ENCODE measurements at places on chromosomes 13 and 19.
A peak's percentile ranks its signal among the peaks of the same experiment; 100 is the strongest.

GRCh38 chr13:35712907-35713761 lies 236.6 kb upstream of the MAB21L1 start:
- DNase-seq: no peak

GRCh38 chr19:15378534-15379082 lies 979 bp downstream of the AKAP8 start:
- DNase-seq: peak; percentile 28

DNA sequence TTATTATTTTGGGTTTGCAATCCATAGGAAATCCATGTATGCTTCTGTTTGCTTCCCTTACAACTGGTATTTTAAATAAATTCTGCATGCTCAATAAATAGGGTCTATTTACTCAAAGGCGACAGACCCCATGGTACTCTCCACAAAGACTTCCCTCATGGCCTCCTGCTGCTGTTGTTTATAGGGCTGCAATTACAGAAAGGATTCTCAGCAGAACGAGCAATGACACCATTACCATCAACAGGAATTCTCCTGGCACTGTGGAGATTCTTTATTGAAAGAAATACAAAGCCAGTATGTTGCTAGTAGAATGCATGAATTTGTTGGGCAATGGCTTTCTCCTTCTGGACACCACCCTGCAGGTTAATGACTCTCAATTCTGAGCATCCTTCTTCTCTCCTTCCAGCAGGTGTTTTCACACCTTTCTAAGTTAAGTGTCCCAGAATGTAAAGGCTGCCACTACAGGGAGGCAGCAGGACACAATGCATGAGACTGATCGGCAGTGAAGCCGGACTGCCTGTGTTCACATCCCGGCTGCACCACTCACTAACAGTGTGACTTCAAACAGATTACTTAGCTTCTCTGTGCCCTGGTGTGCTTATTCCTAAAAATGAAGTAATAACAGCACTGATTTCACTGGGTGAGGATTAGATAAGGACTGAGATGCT lies 360.2 kb downstream of the DNAJC15 start:
- no peak for DNase-seq

GRCh38 chr13:86579662-86580061 lies 780.4 kb upstream of the SLITRK6 start:
- no peak for DNase-seq

DNA sequence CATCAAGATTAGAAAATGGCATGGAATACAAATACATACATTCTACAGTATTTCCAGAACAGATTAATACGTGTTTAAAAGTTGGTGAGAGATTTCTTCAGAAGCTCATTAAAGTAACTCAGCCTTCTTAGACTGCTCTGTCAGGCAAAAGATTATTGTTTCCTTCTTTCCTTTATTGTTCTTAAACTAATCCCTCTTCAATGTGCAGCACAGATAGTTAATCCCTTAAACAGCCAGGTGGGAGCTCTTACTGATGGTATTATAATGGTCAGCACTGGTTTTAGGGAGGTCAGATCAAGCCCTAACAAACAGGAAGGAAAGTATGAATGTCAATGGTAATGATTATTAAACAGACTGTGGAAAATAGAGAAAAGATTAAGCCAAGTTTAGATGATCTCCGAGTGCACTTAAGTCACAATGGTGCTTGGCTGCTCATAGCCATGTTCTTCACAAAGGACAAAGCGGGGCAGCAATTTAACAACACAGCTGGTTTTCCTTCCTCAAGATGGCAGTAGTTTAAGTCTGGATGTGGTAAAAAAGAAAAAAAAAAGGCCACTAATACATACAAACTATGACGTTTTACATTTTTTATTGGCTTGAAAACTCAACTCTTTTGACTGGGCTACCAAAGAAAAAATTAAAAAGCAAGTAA lies 992.6 kb downstream of the PCDH9 start:
- no peak for DNase-seq

DNA sequence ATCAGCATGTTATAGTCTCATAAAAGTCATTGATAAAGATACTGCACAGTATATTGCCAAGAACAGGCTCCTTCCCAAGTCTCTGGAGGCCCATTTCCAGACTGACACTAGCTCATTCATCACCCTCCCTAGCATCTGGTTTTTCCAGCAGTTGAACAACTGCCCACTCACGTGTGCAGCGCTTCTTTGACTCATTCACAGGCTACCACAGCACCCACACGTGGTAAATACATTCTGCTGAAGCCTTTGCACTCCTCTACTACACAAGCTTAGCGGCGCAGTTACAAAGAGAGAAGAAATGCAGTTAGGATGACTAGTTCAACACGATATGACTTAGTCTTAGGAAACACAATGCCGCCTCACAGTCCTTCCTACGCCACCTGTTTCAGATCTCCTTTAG lies 87.7 kb downstream of the DOCK9 start:
- no peak for DNase-seq

DNA sequence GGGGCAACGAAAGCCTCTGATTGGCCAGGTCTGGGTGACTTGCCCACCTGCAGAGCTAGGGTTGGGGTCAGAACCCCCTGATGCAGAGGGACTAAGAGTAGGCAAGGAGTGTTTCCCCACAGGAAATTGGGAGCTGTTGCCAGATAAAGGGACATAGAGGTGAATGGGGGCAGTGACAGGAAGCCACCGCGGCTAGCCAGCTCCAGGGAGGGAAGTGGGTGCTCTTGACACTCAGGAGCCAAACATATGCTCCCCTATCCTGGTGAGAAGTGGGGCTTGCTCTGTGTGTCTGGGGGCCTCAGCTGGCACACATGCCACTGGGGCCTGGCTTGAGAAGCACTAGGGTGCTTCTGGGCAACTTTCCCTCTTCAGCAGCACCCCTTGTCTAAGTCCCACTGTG lies 26.0 kb downstream of the WDR88 start:
- no peak for DNase-seq
